ENCODE measurements at places on chromosomes 4 and X.

GRCh38 chrX:98717970-98718369 lies 1692.1 kb downstream of the PCDH19 start:
- DNase-seq: no peak

DNA sequence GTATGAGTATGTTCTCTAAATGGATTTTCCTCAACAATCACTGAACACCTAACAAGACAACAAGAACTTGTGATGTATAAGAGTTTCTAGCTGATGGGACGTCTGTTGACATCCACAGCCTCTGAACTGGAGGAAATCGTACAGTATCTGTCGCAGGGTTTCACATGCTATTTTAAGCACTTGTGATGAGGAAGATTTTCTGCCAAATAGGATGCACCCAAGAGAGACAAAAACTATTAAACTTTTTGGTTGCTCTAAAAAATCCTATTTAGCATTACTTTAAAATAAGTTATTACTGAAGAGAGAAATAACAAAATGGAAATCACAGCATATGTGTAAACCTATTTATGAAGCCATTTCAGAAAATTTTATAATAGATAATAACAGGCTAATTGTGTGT lies 356.1 kb upstream of the SLC7A11 start:
- no peak for DNase-seq

DNA sequence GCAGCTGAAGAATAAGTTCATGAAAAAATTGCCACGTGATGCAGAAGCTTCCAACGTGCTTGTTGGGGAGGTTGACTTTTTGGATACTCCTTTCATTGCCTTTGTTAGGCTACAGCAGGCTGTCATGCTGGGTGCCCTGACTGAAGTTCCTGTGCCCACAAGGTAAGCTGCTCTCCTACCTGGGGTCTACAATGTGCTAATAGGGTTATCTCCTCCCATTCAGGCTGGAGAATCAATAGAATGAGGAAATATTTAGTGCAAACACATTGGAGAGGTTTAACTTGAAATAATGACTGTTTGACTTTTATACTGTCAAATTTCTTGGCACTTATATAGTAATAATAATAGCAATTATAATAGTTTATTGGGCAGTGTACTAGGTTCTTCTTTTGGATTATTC lies 101.8 kb downstream of the SLC4A4 start:
- no peak for DNase-seq

DNA sequence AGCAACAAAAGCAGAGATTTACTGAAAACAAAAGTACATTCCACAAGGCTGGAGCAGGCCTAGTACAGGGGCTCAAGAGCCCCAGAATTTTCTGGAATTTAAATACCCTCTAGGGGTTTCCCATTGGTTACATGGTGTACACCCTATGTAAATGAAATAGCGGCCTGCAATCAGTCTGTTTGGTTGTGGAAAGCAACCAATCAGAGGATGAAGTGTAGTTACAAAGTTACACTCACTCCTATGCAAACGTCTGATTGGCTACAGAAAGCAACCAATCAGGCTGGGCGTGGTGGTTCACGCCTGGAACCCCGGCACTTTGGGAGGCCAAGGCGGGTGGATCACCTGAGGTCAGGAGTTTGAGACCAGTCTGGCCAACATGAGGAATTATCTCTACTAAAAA lies 13.8 kb upstream of the TXLNG start:
- no peak for DNase-seq

Measured in stimulated activated CD8-positive, alpha-beta memory T cell treated with anti-CD3 and anti-CD28 coated beads, Interleukin-15, amount 100 ng/mL, for 1 hour (primary cell).